Activated naive CD4-positive, alpha-beta T cell treated with anti-CD3 and anti-CD28 coated beads for 36 hours (primary cell): ENCODE measurements at places on chromosomes 5 and 9.
A peak's percentile ranks its signal among the peaks of the same experiment; 100 is the strongest.

- DNase-seq, result no peak
These were observed 19.0 kb upstream of the TCOF1 start for GRCh38 chr5:150338546-150338945.

DNA sequence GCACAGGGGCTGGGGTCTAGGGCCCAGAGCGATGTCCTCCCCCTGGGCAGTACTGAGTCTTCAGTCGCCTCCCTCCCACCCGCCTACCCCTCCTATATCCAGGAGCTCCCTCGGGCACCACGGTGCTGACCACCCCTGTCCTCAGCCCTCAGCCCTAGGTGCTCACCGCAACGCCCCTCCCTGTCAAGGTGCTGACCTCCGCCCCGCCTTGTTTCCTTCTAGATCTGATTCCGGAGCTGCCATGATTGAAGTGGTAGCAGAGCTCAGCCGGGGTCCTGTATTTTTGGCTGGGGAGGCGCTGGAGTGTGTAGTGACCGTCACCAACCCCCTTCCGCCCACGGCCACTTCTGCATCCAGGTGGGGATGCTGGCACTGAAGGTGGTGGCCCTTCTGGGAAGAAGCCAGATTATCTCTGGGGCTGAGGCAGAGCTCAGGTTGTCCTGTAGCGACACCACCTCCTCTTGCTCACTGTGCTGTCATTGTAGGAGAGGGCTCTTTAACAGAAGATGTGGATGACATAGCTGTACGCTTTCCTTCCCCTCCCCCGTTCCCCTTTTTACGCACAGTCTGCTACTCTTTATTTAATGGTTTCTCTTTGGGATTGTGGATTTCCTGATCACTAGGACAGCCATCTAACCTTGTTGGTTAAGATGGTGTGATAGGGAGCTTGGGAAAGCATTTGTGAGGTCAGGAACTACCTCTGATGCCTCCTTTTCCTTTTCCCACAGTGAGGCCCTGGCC is 598 bp downstream of the RGP1 start:
- DNase-seq, result peak; percentile 65

GRCh38 chr9:128271112-128271511 is 4.7 kb downstream of the GOLGA2 start:
- DNase-seq, result no peak

GRCh38 chr5:102719886-102720285 is 35.2 kb upstream of the PAM start:
- no peak for DNase-seq

- DNase-seq, result no peak
These were observed 80.0 kb downstream of the AK8 start for GRCh38 chr9:132797861-132798659.

DNA sequence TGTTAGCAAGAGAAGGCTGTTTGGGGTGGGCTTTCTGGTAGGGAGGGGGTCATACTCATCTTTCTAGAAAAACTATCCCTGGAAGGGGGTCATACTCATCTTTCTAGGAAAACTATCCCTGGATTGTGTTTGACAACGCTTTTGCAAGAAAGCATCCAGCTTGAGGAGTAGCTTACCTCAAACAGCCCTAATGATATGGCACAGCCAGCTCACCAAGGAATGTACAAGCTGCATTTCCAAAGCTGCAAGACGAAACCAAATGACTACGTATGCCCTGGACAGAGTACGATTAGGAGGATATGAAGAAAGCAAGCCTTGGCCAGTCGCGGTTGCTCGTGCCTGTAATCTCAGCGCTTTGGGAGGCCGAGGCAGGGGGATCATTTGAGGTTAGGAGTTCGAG is 63.4 kb downstream of the KLF4 start:
- no peak for DNase-seq

DNA sequence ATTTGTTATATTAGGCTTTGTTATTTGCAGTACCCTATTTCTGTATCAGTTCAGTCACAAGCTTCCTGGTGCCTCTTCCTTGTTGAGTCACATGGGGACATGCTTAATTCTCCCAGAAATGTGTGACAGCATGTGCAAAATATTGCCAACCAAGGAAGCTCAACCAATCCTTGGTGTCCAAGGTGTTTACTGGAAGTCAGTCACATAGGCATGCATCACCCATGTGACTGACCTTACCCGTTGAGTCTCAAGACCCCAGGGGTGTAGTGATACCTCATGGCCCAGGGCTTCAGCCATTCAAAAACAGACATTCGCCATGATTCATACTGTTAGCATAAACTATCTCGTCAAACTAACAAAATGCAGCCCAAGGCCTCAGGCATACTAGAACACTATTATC is 9.3 kb upstream of the ANKDD1B start:
- no peak for DNase-seq
